ENCODE measurements at places on chromosomes 11 and 22.

DNA sequence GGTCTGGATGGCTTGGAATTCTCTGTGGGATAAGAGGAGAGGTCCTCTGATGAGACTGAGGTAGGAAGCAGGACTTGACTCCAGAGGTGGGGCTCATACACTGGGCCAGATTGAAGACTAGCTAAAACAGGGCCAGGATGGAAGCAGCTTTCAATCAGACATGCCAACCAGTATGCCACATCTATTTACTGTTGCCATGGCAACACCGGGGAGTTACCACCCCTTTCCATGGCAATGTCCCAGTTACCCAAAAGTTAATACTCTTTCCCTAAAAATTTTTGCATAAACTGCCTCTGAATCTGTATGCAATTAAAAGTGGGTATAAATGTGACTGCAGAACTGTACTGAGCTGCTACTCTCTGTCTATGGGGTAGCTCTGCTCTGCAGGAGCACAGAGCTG lies 247.5 kb upstream of the ZBED5 start:
- no peak for DNase-seq

- no peak for DNase-seq
Observed at GRCh38 chr11:130886704-130887103, 29.6 kb downstream of the SNX19 start.

DNA sequence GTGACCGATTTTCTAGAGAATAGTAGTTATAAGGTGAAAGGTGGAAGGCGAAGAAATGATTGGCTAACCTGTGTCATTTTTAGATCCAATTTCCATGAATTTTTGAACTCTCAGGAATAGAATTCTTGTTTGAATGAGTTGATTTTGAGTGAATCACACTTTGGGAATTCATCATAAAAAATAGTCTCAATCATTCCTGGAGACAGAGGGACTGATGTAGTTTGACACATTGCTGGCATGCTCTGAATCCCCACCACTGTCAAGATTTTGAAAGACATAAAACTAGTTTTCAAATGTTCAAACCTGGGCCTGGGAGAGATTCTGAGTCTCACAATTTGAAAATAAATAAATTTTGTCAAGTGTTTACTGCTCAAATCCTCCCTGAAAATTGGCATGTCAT lies 861.4 kb upstream of the RAG2 start:
- no peak for DNase-seq

GRCh38 chr22:43643387-43643786 lies 168.7 kb downstream of the EFCAB6 start:
- DNase-seq = no peak

DNA sequence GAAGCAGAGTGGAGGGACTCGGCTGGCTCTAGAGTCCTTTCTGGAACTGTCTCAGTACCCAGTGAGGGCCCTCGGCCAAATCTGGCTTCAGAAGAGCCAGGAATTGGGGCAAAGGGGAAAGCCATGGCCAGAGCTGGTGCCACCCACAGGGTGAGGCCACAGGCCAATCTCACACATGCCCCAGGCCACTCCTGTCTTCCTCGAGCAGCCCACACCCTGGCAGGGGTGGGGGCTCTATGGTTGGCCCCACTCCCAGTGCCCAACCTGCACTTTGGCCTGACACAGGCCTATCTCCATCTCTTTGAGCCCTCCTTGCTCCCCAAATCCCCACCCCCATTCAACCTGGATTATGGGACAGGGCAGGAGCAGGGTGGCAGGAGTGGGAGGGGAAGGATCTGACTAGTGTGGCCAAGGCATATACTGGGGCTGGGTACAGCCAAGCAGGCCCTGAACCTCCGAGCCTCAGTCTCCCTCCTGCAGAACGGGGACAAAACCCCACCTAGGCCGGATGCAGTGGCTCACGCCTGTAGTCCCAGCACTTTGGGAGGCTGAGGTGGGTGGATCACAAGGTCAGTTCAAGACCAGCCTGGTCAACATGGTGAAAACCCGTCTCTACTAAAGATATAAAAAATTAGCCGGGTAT lies 6.9 kb downstream of the TST start:
- DNase-seq = no peak

- no peak for DNase-seq
Observed at GRCh38 chr11:58330861-58331260, 28.0 kb downstream of the OR5B17 start.

DNA sequence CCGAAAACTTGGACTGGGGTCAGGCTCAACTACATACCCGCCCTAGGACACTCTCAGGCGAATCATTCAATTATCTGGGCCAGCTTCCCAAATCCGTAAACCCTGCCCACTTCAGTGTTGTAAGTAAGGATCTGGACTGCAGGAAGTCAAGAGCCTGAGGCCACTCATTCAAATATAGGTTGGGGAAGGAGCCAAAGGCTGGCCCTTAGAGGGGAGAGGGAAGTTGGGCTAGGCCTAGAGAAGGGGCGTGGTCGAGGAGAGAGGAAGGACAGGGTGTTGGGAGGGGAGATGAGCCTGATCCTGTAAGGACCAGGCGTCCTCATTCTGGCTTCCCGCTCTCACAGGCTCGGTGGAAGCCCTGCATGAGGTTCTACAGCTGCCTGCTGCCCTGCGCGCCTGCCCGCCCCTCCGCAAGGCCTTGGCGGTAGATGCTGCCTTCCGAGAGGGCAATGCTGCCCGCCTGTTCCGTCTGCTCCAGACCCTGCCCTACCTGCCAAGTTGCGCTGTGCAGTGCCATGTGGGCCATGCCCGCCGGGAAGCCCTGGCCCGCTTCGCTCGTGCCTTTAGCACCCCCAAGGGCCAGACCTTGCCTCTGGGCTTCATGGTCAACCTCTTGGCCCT lies 3.0 kb downstream of the SAC3D1 start:
- DNase-seq = no peak

DNA sequence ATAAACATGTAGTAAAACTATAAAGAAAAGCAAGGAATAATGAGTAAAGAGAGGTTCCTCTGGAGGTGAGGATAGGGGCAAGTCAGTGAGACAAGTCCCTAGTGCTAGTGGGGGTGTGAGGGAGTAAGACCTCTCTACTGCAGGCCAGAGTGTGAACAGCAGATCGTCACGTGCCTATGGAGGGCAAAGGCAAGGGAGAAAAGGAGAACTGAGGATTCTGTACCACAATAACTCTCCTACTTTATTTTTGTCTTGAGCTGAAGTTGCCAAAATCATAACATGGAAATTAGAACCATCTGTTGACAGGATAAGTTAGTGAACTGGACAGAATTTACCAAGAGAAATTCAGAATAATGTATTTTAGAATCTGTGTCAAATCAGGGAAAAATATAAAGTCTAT lies 77.6 kb downstream of the ENTHD1 start:
- DNase-seq = no peak

GRCh38 chr11:79092791-79093353 lies 348.0 kb downstream of the TENM4 start:
- no peak for DNase-seq

- no peak for DNase-seq
Observed at GRCh38 chr11:22076271-22076930, 116.5 kb upstream of the ANO5 start.

- no peak for DNase-seq
Observed at GRCh38 chr11:42003801-42004200, 544.3 kb upstream of the LRRC4C start.

- DNase-seq = no peak
Observed at GRCh38 chr11:7969756-7970646, 4.8 kb upstream of the NLRP10 start.

DNA sequence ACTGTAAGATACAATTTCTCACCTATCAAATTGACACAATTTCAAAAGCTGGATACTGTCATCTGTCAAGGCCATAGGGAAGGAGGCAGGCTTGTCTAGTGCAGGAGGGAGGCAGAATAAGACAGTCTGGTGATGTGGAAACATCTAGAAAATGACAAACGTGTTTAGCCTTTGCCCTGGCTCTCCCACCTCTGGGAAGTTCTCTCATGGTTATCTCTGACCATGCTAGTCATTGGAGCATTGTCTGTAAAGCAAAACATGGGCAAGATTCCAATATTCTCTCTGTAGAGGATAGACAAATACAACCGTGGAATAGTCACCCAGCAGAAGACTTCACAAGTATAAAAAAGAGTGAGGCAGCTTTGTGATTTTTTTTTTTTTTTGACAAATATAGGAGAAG lies 9.1 kb upstream of the SERHL2 start:
- DNase-seq = no peak

DNA sequence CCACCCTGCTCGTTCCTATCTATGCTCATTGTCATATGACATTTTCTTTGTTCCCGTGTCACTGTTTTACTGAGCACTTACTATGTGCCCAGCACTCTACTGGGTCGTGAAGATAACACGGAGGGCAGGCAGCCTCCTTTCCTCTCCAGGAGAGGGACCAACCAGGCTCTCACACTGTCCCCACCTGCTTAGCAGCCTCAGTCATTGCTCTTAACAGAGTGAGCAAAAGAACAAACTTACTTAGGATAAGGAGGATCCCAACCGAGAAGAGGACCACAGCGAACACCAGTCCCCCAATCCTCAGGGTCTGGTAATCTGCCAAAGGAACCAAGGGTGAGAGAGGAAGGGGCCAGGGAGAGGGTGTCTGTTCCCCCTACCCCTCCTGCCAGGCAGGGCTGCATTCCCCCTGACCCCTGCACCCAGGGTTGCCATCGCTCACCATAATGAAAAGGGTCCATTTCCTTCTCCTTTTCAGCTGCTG lies 17.0 kb upstream of the FXYD2 start:
- no peak for DNase-seq

DNA sequence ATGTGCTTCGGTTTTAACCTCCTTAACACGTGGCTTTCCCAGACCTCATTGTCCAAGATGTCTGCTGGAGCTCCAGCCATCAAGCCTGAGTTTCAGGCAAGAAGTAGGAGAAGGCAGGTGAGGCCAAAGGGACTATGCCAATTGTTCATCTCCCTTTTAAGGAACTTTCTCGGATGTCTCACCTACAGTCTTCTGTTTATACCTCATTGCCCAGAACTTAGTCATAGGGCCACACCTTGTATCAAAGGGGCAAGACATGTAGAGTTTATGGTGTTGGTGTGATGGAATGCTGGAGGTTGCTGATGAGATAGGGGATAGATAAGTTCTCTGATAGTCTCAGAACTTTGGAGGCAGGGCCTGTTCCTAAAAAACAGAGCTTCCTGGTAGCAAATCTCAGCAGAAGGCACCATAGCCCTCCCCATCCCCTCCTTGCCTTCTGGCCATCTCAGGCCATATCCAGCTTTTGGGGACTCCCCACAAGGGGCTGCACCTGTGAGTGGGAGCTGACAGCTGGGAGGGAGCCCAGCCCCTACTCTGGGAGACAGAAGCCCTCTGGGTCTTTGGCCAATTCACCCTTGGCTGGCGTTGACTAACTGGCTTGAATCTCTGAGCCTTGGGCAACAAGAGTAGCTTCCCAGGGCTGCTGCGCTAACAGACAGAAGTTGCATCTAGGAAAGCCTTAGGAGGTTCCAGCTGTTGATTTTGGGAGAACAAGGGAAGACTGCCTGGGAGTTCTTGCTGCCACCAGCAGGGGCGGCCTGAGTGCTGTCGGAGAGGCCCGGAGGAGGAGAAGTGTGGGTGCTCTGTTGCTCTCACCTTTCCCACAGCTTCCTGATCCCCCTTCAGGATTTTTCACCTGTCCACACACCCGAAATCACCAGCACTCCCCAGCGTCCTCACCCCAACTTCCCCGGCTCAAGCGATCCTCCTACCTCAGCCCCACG lies 149.8 kb upstream of the THY1 start:
- DNase-seq = no peak

DNA sequence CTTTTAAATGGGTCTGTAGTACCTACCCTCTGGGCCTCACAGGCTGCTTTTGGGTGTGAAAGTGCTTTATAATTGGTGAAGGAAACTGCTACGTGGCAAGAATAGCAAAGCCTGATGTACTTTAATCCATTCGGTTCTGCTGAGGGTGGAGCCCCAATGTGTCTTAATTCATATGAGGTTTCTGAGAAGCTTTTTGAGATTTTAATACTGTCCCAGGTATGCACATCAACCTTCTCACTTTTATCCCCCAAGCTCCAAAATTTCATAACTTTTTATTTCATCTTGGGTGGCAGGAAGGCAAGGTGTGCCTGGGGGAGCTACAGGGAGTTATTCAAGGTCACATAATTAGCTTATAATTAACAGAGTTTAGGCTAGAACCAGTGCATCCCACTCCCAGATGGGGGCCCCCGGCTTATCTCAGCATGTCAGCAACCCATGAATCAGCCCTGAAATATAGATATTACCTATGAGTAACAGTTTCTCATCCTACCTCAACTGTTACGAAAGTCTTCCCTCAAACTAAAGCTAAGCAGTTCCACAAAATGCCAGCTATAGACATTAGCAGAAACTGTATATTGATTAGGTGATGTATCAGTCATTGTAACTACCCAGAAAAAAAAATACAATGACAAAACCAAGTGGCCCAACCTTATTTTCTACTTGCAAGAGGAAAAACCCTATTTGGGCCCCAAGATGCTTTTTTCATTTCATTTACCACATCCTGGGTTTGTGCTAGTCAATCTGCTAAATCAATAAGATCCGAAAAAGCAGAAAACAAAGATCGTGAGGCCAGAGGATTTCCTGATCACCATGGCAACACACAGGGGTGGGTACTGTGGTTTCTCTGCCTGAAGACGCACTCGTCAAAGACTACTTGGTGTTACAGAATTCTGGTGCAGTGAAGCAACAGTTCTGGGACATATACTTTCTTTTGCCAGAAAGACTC lies 26.7 kb downstream of the CD44 start:
- peak; percentile 70 for DNase-seq

DNA sequence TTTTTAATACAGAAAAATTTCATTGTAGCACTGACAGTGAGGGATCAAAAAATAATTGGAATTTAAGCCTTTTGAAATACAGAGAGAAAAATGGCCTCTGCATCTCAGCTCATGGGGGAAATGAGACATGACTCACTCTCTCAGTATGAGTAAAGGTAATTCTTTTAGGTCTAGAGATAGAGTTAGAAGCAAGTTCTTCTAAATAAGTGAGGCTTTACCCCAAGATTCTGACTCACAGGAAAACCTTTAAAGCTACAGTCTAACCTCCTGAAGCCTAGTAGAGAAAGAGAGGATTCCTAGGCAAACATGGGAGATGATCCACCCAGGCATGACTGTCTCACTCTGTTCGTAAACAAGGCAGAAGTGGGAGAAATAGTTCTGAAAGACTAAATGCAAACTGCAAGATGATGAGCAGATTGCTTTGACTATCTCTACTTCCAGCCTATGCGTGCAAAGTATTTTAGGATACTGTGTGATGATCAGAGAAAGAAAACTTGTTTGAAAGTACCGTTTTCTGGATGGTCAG lies 1003.3 kb upstream of the CCDC90B start:
- no peak for DNase-seq

- DNase-seq = no peak
Observed at GRCh38 chr11:8066036-8066910, 14.7 kb upstream of the TUB start.

DNA sequence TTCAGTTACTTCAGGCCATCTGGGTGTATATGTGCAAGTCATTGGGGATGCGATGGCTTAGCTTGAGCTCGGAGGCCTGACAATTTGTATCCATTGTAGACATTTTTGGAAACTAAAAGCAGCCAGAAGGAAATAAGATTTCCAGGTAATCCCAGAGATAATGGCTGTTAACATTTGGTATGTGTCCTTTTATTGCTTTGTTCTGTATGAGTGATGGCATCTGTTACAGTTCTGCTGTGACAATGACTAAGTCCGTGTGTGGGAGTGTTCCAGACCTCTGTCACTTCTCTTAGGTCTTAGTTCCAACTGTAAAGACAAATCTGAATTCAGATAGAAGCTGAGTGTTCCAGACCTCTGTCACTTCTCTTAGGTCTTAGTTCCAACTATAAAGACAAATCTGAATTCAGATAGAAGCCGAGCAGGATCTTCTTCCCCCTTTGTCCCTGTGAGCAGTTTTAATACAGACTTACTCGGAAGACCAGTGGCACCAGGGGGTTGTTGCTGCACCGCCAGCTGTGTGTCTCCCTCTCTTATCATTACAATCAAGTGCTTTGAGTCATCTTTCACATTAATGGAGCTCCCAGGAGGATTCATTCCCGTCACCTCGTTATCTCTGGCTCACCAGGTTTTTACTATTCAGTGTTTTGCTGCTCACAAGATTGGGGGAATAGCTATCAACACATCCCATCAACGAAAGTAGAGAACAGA lies 190.9 kb upstream of the SORL1-AS1 start:
- DNase-seq = no peak

Data from stimulated activated CD4-positive, alpha-beta T cell treated with anti-CD3 and anti-CD28 coated beads, TNF-alpha, amount 100 ng/mL, for 4 hours (primary cell).